Stimulated activated CD4-positive, alpha-beta T cell treated with anti-CD3 and anti-CD28 coated beads, Interleukin-4, amount 100 ng/mL, for 24 hours (primary cell): ENCODE measurements at places on chromosomes 16 and 17.

GRCh38 chr17:50848711-50849110 is 13.3 kb downstream of the WFIKKN2 start:
- no peak for DNase-seq

- DNase-seq: no peak
Measured at GRCh38 chr17:12118617-12119016, 97.9 kb downstream of the MAP2K4 start.

DNA sequence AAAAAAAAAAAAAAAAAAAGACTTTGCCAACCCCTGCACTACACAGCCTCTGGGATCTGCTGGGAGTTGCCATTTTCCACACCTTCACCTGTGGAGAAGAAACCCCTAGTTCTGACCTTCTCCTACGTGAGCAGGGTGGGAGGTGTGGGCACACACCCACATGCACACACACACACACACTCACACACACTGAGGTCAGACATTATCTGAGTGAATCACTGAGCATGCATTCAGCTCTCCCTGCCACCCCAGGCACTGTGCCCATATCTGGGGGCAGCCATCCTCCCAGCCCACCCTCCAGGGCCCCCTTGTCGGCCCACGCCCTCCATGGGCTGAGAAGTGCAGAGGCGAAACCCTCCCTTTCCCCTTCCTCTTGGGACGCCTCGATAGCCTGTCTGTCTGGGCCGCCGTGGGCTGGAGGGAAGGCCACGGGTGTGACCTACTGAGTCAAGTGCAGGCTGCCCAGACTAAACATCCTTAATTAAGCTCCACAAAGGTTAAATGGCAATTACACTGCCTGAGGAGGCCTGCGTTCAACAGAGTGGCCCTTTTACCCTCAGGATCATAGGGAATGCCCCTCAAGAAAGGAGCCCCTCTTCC is 143.8 kb downstream of the C16orf95 start:
- DNase-seq: no peak

GRCh38 chr17:4766723-4767122 is 5.0 kb upstream of the TM4SF5 start:
- DNase-seq: no peak

DNA sequence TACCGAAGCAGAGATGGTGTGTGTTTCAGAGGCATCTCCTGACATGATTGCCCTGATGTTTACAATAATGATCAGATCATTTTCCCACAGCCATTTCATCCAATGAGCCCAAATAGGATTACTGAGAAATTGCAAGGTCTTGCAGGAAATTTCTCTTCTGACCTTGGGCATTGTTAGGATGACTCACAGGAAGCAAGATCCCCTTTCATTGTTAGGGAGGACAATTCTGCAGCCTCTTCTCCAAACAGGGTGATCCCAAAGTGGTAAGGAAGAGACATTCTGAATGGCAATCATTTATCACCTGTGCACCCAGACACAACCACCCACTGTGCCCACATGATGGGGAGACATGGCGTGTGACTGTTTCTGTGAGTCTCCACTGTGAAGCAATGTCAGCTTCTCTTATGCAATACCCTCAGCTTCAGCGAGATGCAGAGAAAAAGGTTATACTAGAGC is 306.7 kb upstream of the XYLT1 start:
- no peak for DNase-seq

GRCh38 chr16:29790949-29791844 is 646 bp downstream of the KIF22 start:
- DNase-seq: peak; percentile 25

GRCh38 chr17:80065478-80066170 is 29.2 kb downstream of the CCDC40 start:
- no peak for DNase-seq

GRCh38 chr16:67846063-67846319 is 742 bp upstream of the NUTF2 start:
- DNase-seq: no peak

GRCh38 chr16:70433458-70434103 is 5.3 kb downstream of the ST3GAL2 start:
- DNase-seq: no peak

GRCh38 chr17:80956321-80957190 is 35.1 kb upstream of the CHMP6 start:
- DNase-seq: no peak

DNA sequence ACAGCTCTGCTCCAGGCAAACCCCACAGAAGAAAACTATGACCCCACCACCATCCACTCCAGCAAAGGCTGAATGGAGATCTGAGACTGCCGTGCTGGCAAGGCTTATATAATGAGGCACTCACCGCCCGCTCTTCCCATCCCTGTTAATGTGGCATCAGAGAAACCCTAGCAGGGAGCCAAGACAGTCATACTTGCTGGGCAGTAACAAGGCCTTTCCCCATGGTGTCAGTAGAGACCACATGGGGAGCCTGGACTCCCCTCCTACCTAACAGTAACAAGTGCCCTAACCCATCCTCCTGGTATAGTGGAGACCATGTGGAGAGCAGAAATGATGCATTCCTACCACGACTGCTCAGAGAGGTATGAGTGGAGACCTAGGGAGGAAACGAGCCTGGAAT is 235.2 kb downstream of the C16orf78 start:
- no peak for DNase-seq

DNA sequence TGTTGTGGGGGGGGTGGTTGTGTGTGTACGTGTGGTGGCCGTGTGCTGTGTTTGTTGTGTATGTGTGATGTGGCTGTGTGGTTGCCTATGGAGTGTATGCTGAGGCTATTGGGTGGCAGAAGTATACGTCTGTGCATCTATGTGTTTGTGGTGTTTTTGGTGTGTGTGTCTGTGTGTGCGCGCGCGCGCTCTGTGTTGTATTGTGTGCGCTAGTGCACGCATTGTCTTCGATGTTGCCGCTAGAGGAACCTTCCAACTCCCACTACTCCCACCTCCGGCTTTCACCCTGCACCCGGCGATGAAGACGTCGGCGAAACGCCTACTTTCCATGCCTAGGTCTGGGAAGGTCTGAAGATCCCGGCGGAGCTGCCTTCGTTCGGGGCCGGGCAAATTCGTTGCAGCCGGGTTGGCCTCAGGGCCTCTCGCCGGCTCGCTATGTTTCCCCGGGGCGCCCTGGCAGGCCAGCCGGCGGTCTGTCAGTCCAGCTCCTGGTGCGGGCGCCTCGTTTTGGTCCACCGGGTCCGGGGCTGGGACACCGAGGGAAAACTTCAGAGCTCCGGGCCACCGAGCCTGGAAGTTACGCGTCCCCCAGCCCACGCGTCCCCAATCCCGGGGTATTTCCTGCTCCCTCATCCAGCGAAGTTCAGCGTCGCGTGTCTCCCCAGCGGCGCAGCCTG is 5.2 kb upstream of the DLX4 start:
- no peak for DNase-seq

GRCh38 chr17:32157225-32157624 is 14.9 kb downstream of the RHOT1 start:
- no peak for DNase-seq

GRCh38 chr17:7407485-7408251 is at the start of gene NLGN2:
TSS of gene NLGN2 (plus strand) at chr17:7407845. CDS start at chr17:7408256, 411 bp downstream.
- no peak for DNase-seq

DNA sequence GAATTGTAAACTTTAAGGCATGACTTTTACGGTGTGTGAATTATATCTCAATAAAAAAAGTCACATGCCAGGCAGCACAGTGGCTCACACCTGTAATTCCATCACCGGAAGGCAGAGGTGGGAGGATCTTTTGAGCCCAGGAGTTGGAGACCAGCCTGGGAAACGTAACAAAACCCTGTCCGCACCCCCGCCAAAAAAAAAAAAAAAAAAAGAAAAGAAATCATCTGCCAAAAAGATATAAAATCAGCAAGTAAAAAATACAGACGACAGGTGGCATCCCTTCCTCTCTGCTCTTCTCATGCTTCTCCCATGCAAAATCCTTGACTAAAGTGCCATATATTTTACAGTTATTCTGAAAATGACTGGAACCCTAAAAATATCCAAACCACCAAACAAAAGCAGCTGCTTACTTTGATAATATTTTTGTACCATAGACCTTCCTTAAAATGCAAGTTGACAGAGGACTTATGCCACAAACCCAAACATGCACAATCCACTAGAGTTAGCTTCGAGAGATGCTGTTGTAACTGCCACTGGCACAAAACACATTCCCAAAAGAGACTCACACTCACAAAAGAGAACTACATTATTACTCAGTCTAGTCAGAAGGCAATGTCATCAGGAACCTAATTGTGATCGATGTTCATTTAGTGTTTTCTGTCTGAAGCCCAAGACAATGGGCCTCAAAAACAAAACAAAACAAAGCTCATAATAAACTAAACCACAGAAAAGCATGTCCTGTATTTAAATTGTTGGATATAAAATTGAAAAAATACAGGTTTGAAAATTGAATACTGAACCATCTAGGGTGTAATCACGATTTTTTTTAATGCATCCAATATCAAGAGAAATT is 2.4 kb downstream of the CRLF3 start:
- no peak for DNase-seq

GRCh38 chr16:25093208-25094061 is 18.1 kb upstream of the LCMT1 start:
- peak; percentile 7 for DNase-seq

DNA sequence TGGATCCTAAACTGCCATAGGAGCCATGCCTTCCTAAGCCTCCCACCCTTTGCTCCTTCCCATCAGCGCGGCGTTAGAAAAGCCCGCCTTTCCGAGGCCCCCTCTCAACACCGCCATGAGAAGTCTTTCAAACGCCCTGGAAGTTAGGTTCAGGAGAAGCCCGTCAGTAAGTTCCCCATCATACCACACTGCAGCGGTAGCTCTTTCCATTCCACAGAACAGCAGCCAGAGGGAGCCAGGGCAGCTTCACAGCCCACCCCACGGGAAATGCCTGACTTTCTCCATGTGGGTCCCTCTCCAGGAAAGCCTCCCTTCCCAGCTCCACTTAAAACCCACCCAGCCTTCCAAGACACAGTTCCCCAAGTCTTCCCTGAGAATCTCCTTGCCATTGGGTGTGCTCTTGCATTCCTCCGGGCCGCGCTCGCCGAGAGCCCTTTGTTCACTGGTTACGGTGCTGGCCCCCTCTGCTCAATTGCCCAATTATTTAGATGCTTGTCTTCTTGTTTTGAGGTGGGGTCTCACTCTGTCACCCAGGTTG is 28.7 kb downstream of the KIAA0513 start:
- no peak for DNase-seq
